ENCODE measurements at places on chromosomes 3 and 15.
A peak's percentile ranks its signal among the peaks of the same experiment; 100 is the strongest.

DNA sequence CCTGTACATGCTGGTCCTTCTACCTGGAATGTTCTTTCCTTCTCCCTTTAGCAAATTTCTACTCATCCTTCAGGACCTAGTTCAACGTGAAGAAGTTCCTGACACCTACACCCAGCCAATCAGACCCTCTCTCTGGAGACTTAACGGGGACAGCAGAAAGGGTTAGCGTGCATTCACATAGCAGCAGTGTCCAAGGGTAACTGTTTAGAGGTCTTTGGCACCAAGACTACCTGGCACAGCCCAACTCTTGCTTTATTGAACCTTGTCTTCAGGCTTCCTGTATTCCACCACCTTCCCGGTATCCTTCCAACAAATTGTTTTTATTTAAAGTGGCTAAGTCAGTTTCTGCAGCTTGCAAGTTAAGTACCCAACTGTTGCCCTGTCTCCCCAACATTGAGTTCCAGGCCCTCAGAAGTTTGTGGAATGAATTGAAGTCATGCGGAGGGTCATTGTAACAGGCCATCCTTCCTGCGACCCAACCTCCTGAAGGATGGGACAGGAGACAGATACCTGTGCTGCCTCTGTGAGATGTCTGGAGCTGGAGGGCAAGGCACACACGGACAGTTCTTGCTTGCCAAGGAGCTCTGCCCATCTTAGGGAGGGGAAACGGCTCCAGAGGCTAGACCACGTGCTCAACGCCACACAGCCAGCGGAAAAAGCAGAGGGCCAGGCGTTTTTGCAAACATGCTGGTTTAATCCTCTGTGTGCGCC lies 14.4 kb upstream of the WNT7A start:
- DNase-seq, result no peak

- DNase-seq, result no peak
These were observed 466.2 kb downstream of the FGF12 start for GRCh38 chr3:192261135-192261534.

GRCh38 chr15:38080651-38081275 lies 146.3 kb downstream of the TMCO5A start:
- DNase-seq, result peak; percentile 69

DNA sequence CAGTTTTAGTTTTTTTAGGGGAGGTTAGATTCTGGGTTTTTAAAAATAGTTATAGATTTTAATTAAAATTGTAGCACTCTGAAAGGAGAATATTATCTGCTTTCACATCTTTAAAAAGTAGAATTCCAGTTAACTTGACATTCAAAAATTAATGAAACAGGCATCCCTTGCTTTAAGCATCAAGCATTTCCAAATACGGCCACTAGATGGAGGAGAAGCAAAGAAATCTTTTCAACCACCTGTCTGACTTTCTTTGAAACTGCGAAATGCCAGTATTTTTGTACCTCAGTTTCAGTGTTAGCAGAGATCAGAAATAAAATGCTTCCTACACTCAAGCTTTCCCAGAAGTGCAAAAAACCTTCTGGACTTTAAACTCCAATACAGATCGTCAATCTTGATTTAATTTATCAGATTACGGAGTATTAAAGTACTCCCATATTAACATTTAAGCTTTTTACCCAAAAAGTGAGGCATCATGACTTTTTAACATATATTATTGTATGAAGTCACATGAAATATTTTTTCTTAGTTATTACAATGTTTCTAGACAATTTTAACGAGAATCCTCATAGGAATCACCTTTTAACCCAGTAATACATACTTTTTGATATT lies 153.3 kb downstream of the P3H2 start:
- peak; percentile 50 for DNase-seq

GRCh38 chr3:44076221-44076829 lies 165.4 kb upstream of the TOPAZ1 start:
- DNase-seq, result no peak

Measured in inflammatory macrophage treated with lipopolysaccharide for 4 hours (primary cell).